A549 treated with Hydrocortisone at 1 μM for 4 hours (cell line): ENCODE measurements at places on chromosomes 1 and 21. TPM values are rescaled to one million over a fixed set of nuclear protein-coding genes. Genes with fewer than 3 reads are reported as not detected.

IL10RB gene
- 17.4 to 18.9 TPM (median 18.4 TPM) in 5 replicates for total RNA-seq

ANXA9 gene
- 0.70 to 1.1 TPM (median 0.84 TPM) in 5 replicates for total RNA-seq

IPO9 gene
- 25.9 to 45.1 TPM (median 43.0 TPM) in 5 replicates for total RNA-seq

TRIM17 gene
- total RNA-seq = not detected in 5 replicates

CLCA4 gene
- total RNA-seq = 0.02 to 0.03 TPM in 2 of 5 replicates, not detected in the others
